Stimulated activated naive CD8-positive, alpha-beta T cell treated with anti-CD3 and anti-CD28 coated beads, Interleukin-15, amount 100 ng/mL, for 72 hours (primary cell): ENCODE measurements at places on chromosomes 4 and X.

GRCh38 chr4:139852612-139853269, 187.1 kb downstream of the MGST2 start:
- no peak for DNase-seq

- DNase-seq: no peak
Measured at GRCh38 chr4:48409203-48409602, 67.9 kb downstream of the SLAIN2 start.

DNA sequence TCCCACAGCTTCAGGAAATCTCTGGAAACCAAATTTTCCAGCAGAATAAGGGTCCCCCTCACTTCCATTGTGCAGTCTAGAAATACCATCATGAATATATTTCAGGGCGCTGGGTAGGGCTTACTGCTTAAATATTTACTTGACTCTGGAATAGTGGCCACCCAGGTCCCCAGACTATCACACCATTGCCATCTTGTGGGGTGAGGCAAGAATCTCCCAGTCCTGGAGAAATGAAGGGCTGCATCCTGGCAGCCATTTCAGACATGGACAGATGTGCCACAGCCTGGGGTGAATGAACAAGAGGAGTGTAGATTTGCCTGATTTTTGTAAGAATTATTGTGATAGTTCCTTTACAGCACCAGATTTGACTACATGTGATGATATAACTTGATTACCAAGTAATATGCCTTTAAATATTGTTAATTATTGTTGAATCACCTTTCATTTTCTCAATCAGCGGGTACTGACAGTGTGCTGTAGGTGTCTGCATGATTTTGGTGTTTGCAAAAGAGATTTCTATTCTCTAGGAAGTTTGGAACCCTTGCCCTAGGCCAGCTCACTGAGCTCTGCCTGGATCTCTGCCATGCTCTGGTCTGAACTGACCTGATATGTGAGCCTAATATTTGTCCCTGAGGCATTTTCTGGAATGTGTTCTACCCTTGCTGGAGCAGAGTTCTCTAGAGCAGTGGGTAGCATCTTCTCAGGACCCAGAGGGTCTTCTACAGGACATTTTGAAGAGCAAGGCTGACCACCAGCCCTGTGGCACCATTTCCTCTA, 183.4 kb downstream of the KIT start:
- DNase-seq: no peak

DNA sequence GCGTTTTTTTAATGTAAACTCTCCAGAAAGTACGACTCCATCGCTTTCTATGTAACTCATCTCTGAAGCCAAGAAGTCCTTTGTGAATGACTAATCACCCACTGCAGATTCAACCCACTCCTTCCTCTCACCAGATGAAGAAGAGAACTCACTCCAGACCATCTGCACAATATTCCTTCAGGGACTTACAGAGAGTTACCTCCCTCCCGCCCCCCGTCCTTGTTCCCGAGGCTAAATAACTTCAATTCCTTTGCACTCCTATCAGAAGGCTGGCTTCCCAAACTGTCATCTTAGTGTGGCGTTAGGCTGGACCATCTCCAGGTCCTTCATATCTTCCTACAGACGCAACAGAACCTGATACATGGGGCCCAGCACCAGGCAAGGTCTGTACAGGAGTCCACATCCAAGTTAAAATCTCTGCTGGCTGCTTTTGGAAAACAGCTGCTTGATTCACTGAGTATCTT, 82.4 kb downstream of the AFAP1 start:
- DNase-seq: no peak

DNA sequence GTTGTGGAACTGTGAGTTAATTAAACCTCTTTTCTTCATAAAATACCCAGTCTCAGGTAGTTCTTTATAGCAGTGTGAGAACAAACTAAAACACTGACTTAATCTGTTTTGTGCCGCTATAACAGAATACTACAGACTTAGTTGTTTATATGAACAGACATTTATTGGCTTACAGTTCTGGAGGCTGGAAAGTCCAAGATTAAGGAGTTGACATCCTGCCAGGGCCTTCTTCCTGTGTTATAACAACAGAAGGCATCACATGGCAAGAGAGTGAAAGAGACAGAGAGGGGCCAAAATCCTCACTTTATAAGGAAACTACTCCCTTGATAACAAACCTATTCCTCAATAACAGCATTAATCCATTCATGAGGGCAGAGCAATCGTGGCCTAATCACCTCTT, 42.5 kb upstream of the KCNIP4 start:
- DNase-seq: no peak

DNA sequence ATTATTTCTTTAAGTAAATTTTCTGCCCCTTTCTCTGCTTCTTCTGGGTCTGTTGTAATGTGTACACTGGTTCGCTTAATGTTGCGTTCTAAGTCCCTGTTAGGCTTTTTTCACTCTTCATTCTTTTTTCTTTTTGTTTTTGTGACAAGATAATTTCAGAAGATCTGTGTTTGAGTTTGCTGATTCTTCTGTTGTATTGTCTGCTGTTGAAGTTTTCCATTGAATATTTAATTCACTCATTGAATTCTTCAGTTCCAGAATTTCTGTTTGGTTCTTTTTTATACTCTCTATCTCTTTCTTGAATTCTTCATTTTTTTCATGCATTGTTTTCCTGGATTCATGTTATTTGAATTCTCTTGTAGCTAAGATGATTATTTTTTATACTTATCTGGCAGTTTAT, 66.3 kb upstream of the NUDT6 start:
- DNase-seq: no peak

- DNase-seq: no peak
Measured at GRCh38 chr4:151340751-151341385, 15.5 kb upstream of the SH3D19 start.

DNA sequence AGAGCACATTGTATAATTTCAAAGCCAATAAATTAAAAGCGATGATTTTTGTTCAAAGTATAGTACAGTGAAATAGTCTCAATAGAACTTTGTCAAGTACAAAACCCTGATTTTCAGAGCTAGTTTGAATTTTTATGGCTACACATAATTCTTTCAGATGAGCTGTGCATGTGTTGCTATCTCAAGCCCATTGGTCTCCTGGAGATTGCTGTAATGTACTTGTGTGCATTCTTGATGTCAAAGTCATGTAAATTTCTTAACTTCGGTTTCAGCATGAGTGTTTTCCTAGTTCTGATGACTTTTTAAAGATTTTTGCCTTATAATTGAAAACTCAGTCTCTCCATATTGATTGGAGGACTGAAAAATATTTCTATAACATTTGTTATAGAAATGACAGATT, 200.8 kb downstream of the CEP135 start:
- no peak for DNase-seq

GRCh38 chrX:39194673-39195072, 393.4 kb downstream of the MID1IP1 start:
- DNase-seq: no peak

DNA sequence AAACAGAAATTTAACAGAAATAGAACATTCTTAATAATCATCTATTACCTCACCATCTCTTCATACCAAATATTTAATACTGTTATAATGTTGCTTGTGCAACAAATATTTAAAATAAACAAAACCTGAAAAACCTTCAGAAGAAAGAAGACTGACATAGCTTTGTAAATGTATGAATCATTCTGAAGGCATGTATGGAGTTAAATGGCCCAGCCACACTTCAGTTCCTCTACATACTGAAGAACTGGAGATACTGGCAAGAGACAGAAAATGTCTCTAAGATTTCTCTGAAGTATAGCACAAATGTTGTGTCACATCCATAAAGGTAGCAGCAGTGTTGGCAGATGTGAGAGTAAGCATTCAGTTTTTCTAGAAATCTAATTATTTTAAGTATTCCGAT, 275.3 kb upstream of the FGF13 start:
- no peak for DNase-seq

DNA sequence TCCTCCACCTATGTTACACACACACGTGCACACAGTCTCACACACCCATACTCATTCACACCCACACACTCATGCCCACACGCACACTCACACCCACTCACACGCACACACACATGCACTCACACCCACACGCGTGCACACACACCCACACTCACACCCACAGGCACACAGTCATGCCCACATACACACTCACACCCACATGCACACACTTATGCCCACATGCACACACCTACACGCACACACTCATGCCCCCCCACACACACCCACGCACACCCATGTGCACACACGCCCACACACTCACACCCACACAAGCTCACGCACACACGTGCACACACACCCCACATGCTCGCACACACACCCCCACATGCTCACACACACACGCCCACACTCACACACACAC, 140.0 kb downstream of the F11 start:
- DNase-seq: no peak

DNA sequence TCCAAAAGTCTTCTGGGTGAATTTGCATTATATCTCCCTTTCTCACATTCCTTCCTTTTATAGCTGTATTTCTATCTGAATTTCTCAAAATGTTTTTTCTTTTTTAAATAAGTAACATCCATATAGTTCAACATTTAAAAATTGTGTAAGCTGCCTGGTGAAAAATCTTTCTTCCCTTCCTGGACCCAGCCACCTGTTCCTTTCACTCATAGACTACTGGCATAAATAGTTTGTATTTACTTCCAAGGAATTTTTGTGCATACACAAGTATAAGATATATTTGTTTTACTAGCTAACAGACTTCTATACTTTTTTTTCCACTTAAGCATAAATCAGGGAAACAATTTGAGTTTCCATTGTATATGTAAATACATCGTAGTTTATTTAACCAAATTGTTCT, 35.7 kb downstream of the PACRGL start:
- DNase-seq: no peak

DNA sequence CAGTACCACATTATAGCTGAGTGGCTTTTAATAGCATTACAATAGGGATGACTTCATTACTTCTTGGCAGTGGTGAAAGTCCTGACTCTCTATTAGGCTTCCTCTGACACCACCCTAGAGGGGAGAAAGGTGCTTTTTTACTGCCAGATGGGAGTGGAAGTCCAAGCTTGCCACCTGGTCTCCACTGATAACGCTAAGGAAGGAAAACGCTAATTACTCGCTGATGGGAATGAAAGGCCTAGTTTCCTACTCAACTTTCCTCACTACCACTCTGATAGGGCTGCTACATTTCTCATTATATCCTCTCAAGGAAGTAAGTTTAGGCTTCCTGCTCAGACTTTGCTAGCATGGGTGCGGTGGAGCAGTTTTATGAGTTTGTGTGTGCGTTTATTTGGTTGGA, 62.3 kb upstream of the PAGE3 start:
- DNase-seq: no peak

GRCh38 chr4:112436987-112437386, 79.0 kb downstream of the NEUROG2 start:
- DNase-seq: no peak

DNA sequence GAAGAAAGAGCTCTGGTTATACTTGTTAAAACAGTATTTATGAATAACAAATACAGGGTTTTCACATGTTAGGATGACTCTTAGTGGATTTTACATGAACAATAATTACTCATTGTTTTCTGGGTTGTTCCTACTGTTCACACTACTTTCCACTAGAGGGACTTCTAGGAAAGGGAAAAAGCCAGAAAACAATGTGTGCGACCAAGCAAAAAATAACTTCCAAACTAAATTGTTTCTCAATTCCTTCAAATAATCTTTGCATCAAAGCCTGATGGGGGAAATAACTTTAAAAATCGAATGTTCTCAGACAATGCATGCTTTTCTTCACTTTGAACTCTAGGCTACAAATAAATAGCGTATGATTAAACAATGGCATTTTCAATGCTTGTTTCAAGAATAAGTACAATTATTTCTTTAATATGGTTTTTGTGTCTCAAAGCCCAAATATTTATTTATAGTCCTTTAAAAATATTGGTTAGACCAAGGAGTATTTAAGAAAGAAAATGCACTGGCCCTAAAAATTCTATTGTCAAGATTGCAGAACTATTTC, 72.1 kb upstream of the ETNPPL start:
- DNase-seq: no peak

DNA sequence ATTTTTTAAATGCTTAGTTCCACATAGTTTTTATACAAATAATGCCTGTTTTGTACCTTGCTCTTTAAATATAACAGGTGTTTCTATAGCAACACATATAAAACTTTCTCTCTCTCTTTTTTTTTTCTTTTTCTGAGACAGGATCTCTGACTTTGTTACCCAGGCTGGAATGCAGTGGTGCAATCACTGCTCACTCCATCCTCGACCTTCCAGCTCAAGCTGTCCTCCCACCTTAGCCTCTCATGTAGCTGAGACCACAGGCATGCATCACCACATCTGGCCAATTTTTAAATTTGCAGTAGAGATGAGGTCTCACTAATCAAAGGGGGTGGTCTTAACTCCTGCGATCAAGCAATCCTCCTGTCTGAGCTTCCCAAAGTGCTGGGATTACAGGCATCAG, 18.3 kb upstream of the SULT1E1 start:
- DNase-seq: no peak

DNA sequence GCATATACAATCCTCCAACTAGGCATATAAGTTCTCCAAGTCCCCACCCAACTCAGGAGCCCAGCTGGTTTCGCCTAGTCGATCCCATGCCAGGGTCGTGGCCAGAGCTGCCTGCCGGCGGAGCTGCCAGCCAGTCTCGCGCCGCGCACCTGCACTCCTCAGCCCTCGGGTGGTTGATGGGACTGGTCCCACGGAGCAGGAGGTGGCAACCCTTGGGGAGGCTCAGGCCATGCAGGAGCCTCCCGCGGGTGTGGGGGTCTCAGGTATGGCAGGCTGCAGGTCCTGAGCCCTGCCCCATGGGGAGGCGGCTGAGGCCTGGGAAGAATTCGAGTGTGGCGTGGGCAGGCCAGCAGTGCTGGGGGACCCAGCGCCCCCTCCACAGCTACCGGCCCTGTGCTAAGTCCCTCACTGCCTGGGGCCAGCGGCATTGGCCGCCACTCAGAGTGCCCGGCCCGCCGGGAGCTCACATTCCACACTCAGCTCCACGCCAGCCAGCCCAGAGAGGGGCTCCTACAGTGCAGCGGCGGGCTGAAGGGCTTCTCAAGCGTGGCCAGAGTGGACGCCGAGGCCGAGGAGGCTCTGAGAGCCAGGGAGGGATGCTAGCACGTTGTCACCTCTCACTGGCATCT, 1086.4 kb upstream of the PCDH10 start:
- no peak for DNase-seq

DNA sequence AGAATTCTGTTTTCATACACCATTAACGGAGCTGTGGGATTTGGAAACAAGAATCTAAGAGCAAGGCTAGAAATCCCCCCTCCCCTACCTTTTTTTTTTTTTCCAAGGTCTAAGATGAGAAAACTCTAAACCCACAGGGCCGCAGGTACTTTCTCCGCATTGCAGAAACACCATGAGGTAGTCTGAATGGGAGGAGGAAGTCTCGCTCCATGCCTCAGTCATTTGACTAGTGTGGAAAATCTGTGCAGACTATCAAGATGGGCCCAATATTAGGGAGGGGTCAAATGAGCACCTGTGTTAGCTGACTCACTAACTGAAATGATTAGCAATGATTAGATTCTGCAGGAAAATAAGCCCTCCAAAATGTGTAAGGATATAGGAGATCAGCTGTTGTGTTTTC, 40.9 kb upstream of the MAP3K15 start:
- no peak for DNase-seq

DNA sequence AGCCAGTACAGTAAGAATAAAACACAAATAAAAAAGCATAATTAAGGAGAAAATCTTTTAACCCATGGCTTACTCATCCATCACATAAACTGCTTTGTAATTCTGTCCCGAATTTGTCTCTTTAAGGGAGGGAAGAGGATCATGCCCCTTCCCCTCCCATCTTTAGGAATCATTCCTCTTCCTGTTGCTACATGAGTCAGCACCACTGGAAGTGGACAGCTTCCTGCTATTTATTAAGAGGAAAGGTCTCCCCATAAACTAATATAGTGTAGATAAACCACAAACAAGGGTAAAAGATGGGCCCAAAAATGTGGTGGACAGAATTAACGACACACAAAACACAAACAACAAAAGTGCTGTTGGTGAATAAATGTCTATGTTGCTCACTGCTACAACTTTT, 75.8 kb downstream of the PPP3CA start:
- DNase-seq: no peak

GRCh38 chr4:110442309-110442708, 33.6 kb upstream of the ENPEP start:
- no peak for DNase-seq
